ENCODE measurements at places on chromosomes 11 and 22.

DNA sequence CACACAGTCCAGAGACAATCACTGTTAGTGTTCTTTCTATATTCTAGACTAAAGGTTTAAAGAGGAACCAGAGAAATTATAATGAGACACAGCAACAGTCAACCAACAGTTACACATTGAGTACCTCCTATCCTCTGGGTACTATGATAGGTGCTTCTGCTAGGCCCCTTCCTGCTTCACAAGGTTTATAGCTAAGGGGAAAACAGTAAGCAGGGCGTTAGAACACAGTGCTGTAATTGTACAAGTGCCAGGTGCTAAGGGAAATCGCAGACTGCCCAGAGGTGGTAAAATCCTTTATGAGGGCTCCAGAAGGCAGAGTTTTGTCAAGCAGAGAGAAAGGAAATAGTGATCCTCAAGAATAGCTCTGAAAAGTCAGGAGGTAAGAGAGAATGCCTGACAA, 297.2 kb upstream of the FAT3 start:
- no peak for DNase-seq

DNA sequence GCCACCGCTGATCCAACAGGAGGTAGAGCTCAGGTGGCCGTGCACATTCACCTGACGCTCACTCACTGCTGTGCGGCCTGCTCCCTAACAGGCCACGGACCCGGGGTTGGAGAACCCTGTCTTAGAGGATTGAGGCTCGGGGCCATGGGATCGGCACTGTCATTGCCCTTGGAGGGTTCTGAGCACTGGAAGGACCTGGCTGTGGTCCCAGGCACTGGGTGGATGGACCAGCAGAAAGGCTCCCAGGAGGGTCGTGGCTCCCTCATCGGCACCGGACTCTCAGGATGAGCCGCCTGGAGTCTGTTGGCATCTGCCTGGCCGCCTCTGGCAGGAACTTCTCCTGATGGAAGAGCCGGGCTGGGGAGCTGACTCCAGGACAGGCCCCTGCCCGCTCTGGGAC, 6.5 kb downstream of the KCNQ1 start:
- no peak for DNase-seq

- DNase-seq, result no peak
Observed at GRCh38 chr11:78841456-78842060, 266.9 kb upstream of the NARS2 start.

GRCh38 chr22:22916215-22916951, 28.8 kb downstream of the IGLL5 start:
- no peak for DNase-seq

DNA sequence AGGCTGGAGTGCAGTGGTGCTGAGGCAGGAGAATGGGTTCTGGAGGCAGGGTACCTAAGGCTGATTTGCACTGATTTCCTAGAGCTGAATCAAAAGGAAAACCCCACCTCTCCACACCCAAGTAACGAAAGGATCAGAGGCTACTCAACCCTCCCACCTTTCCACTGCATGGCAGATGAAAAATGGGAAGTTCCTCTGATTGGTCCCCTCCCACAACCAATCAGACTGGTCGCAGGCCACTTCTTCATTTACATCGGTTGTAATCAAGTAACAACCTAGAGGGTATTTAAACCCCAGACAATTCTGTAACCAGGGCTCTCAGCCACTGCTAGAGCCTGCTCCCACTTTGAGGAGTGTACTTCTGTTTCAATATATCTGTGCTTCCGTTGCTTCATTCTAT, 18.6 kb upstream of the PARVB start:
- no peak for DNase-seq

GRCh38 chr11:93904716-93905115, 54.3 kb upstream of the VSTM5 start:
- no peak for DNase-seq

- DNase-seq, result no peak
Observed at GRCh38 chr11:45844822-45845578, 2.3 kb upstream of the CRY2 start.

GRCh38 chr22:33756508-33756949, 163.7 kb downstream of the LARGE1 start:
- DNase-seq, result no peak

DNA sequence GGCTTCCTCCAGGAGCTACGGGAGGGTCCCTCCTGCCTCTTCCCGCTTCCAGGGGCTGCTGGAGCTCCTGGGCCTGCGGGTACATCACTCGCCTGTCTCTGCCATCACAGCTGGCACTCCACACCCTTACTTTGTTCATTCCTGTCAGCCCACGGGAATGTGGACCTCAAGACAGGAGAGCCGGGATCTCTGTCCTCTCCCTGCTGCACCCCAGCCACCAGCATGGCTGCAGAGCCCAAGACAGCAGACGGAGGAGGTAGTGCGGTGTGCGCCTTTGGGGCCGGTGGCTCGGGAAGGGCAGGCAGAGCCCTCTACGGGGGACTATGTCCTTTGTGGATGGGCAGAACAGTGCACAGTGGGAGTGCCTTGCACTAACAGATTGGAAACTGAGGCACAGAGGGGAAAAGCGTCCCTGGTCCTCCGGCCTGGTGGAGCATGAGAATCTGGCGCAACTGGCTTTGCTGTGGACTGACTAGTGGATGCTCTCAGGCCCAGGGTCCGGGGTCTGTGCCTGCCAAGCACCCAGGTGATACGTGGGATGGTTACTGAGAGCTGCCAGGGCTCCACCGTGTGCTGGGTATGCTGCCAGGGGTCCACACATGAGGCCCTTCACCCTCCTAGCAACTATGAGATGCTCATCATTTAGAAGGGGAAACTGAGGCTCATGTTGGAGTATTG, 47.3 kb downstream of the IGF2 start:
- no peak for DNase-seq

DNA sequence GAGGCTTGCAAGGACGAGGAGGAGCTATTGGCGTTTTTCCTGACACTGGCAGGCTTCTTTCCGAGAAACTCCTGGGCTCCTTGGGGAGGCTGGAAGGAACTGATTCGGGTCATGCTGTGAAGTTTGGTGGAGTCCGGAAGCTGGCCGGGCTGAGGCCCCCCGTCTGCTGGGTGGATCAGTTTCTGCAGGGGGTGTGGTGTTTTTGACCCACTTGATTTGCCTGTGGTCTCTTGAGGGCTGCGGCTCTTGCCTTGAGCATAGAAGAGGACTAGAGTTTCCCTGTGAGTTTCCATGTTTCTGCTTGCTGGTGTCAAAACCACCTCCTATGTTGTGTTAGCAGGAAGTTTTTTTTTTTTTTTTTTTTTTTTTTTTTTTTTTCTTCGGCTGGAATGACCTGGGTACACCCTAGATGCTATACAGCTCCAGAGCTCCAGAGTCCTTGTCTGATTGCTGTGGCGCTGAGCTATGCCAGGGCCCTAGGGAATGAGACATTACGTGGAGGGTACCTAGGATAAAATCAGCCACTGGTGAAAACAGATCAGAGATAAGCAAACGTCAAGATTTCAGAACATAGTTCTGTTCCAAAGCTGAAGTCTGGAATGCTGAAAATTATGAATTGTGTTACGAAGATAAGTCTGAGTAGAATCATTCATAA, 728 bp downstream of the TBC1D22A start:
- no peak for DNase-seq

GRCh38 chr11:45092901-45093760, 53.3 kb upstream of the PRDM11 start:
- DNase-seq, result no peak

DNA sequence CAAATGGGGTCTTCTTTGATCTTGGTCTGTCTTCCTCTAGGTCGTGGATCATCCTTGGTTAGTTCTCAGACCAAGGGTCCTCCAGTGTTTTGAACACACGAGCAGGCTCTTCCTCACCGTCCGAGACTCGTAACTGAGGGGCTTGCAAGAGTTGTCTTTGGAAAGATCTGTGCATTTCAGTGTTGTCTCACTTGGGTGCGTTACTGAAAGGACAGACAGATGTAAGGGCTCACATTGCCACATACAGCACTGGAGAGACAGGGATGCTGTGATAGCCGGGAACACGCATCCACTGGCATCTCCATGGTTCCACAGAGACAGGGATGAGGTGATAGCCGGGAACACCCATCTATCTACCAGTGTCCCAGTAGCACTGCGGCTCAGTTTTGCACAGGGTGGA, 15.7 kb downstream of the GLB1L2 start:
- no peak for DNase-seq

GRCh38 chr22:44211256-44211945, 30.7 kb downstream of the PARVG start:
- DNase-seq, result no peak

GRCh38 chr11:12243911-12244550, 133.3 kb upstream of the PARVA start:
- DNase-seq, result no peak

Measured in GM04503 (cell line).